Left lung (tissue), 14 donors: ENCODE measurements at places on chromosomes 2 and 18. TPM values are rescaled to one million over a fixed set of nuclear protein-coding genes. Genes with fewer than 3 reads are reported as not detected.

The ASIC4 gene
- total RNA-seq, result not detected

The PAIP2B gene
- total RNA-seq, result 5.9 TPM

- no peak for DNase-seq
- H3K27me3 ChIP-seq, result no peaks in the 10 kb centered on the region
- H3K4me1 ChIP-seq, result no peaks in the 10 kb centered on the region
- no peak overlapping the region for H3K4me3 ChIP-seq
- H3K27ac ChIP-seq, result no peak overlapping the region
Measured at GRCh38 chr2:41880561-41881243, 167.1 kb upstream of the PKDCC start.

The ZNF519 gene
- 6.0 TPM for total RNA-seq
